ENCODE measurements at places on chromosomes 3 and 15. TPM values are rescaled to one million over a fixed set of nuclear protein-coding genes. Genes with fewer than 3 reads are reported as not detected.

Gene CALML4
- 1.5 TPM for total RNA-seq

GRCh38 chr3:184887574-184887973 is 75.6 kb downstream of the VPS8 start:
- DNase-seq, result no peak

GRCh38 chr3:171812811-171813210 is 2.5 kb upstream of the PLD1 start:
- DNase-seq, result no peak

DNA sequence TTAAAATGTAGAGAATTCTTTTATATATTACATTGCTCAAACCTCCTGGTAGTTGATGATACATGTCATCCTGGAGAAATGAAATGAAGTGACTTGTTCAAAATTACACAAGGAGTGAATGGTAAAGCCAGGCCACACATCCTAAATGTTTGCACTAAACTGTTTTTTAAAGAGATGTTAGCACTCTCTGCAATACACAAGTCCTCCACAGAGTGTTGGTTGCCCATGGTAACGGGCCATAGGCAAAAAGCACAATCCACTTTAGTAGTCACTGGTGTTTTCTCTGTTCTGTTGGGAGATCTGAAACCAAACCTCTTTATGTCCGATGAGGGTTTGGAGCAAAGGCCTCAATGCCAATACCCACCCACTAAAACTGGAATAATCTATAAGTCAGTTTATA is 907.4 kb downstream of the NTRK3 start:
- DNase-seq, result no peak

Gene NT5DC2
- total RNA-seq, result 105 TPM

GRCh38 chr3:174220775-174221554 is 638.2 kb upstream of the NAALADL2 start:
- no peak for DNase-seq

DNA sequence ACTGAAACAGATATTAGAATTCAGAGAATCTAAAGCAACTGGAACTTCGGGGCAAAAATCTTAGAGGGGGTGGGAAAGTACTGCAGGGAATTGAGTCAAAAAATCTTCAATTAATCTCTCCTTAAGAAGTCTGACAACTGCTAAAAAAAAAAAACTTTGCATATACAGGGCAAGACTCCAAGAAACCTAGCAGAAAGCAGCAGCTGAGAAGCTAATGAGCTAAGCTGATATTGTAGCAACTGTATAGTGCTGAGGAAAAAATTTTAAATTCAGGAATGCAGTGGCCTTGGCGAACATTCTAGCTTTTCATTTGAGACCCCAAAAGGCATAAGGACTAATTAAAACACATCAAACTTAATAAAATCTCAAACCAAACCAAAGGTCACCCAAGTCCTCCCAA is 113.6 kb downstream of the SCAPER start:
- no peak for DNase-seq

GRCh38 chr3:159560214-159560979 is 428.2 kb upstream of the IL12A start:
- DNase-seq, result no peak

All from Right ventricle myocardium inferior (tissue), 1 donor.